Smooth muscle cell of the umbilical artery (primary cell): ENCODE measurements at places on chromosomes 7 and 10. TPM values are rescaled to one million over a fixed set of nuclear protein-coding genes. Genes with fewer than 3 reads are reported as not detected.

Gene RASSF4
- 5.9 and 7.5 TPM in 2 replicates for total RNA-seq

Gene TFPI2
- 649 and 876 TPM in 2 replicates for total RNA-seq

Gene TMEM196
- not detected in 2 replicates for total RNA-seq

Gene SPDYE5
- not detected in 2 replicates for total RNA-seq

Gene UPK3B
- total RNA-seq, result under 0.01 TPM in 1 of 2 replicates, not detected in the other

Gene GRID1
- total RNA-seq, result 0.09 and 0.30 TPM in 2 replicates

Gene VWC2
- total RNA-seq, result not detected in 2 replicates

Gene HMX2
- total RNA-seq, result not detected in 2 replicates

Gene PTF1A
- not detected in 2 replicates for total RNA-seq

Gene CTTNBP2
- 0.78 TPM in 1 of 2 replicates, not detected in the other for total RNA-seq

Gene FRAT1
- total RNA-seq, result 0.09 and 0.59 TPM in 2 replicates

Gene NFKB2
- total RNA-seq, result 30.6 and 51.0 TPM in 2 replicates

Gene CFAP43
- under 0.01 and 0.18 TPM in 2 replicates for total RNA-seq

Gene COBL
- total RNA-seq, result not detected in 2 replicates

Gene SLC35B4
- total RNA-seq, result 16.6 and 18.6 TPM in 2 replicates

Gene HPSE2
- total RNA-seq, result not detected in 2 replicates

Gene TMEM168
- total RNA-seq, result 19.9 and 30.9 TPM in 2 replicates

Gene STEAP4
- 0.89 TPM in 1 of 2 replicates, not detected in the other for total RNA-seq

Gene PRKAR2B
- 4.7 and 6.8 TPM in 2 replicates for total RNA-seq

Gene NUTM2E
- total RNA-seq, result 0.05 TPM in 1 of 2 replicates, not detected in the other

Gene COL28A1
- total RNA-seq, result 0.32 TPM in 1 of 2 replicates, not detected in the other

Gene GALNT17
- total RNA-seq, result not detected in 2 replicates

Gene CUL2
- 41.3 and 65.7 TPM in 2 replicates for total RNA-seq

Gene TEX47
- not detected in 2 replicates for total RNA-seq

Gene TLX1
- not detected in 2 replicates for total RNA-seq

Gene PIK3AP1
- total RNA-seq, result 0.88 and 0.89 TPM in 2 replicates

Gene CUEDC2
- 36.8 and 49.1 TPM in 2 replicates for total RNA-seq

Gene OR6V1
- total RNA-seq, result not detected in 2 replicates

Gene RBM33
- total RNA-seq, result 25.2 and 35.5 TPM in 2 replicates

Gene CCDC146
- total RNA-seq, result 1.5 and 2.5 TPM in 2 replicates

Gene MYPN
- under 0.01 and 1.5 TPM in 2 replicates for total RNA-seq

Gene GPR15LG
- not detected in 2 replicates for total RNA-seq

Gene GIMAP6
- 0.05 and 0.30 TPM in 2 replicates for total RNA-seq
